Stimulated activated CD8-positive, alpha-beta memory T cell treated with anti-CD3 and anti-CD28 coated beads, Interleukin-7, amount 100 ng/mL, for 4 hours (primary cell): ENCODE measurements at places on chromosomes 11 and 22.

- DNase-seq: no peak
Measured at GRCh38 chr11:27773884-27774283, 73.6 kb upstream of the BDNF start.

- DNase-seq: no peak
Measured at GRCh38 chr11:122367809-122368231, 251.8 kb upstream of the BLID start.

DNA sequence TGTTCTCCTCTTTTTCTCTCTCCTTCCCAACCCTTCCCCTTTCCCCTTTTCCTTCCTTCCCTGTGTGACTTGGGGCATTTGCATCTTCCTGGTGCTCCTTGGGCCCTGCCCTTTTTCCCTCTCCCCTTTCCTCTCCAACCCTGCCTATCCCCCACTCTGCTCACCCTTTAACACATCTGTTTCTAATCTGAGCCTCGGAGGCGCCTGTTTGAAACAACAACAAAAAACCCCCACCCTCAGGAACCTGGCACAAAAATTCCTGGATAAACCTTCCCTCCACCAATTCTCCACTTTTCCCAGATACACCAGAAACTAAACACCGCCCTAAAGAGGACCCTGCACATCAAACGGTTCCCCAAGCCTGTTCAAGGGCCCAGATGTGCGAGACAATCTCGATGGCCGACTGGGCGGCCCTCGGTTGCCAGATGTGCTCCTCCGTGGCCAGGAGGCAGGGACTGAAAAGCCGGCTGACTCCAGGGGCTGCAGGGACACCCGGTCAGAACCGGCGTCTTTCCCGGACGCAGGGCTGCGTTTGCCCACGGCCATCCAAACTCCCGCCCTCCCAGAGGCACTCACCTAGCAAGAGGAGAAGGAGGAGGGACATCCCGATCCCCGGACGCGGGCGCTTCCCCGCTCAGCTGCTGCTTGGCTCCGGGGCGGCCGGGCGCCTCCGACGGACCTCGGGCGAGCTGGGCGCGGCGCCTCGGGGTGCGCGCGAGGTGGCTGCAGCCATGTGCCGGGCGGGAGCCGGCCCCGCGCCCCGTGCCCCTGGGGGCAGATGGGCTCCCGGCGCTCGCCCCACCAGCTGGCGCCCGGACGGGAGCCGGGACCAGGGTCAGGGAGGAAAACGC, 486 bp downstream of the CLMP start:
- no peak for DNase-seq

DNA sequence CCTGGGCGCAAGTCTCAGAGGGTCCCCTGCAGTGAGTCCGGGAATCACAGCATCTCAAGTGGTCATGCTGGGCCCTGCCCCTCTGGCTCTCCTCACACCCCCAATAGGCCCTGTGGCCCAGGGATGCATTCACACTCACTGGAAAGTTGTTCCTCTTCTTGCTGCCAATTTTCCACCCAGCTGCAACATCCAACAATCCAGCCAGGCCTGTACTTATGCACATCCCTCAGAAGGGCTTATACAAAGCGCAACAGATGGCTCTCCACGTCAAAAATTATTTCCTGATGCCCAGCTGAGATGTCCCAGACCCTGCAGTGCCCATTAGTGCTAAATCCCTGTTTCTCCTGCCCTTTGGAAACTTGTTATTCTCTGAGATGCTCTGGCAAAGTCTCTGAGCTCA, 407.8 kb upstream of the NARS2 start:
- DNase-seq: no peak

- DNase-seq: no peak
Measured at GRCh38 chr11:78653294-78653909, 78.7 kb upstream of the NARS2 start.

DNA sequence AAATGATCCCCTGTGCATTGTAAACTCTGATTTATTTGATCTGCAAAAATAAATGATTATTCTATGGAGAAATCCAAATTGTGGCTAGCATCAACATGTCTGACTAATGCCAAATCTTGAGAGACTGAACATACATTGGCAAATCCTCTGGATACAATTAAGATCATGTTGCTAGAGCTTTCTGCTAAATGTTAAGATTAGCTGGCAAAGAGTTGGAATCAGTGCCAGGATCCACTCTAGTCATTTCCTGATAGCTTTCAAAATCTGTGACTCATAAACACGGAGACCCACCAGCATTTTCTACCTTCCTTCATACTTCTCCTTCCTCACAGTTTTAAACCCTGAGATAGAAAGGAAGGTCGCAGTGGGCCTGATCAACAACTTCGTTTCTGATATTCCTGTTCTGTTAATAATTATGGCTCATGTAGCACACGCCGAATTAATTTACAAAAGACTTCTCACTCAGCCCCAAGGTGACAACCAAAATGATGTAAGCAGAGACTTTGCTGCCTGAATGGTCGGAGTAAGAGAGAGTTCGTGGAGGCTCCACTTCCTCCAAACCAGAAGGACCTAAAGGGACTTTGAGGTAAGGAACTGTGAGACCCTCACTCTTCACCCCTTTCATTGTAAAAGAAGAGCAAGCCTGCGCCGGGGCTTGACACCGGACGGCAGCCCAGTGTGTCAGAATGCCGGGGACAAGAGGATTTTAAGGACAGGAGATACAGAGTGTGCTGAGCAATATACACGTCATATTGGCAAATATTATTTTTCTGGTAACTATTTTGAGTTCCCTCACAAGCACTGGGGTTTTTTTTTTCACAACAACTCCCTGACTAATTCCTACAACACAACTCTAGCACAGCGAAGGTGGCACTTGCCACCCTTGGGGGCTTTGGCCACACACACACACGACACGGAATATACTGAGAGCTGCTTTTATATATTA, 42.0 kb downstream of the SERPINH1 start:
- no peak for DNase-seq

- DNase-seq: no peak
Measured at GRCh38 chr11:49213026-49213560, 4.7 kb upstream of the FOLH1 start.
